ENCODE measurements at places on chromosomes 2 and 18. TPM values are rescaled to one million over a fixed set of nuclear protein-coding genes. Genes with fewer than 3 reads are reported as not detected.

- DNase-seq, result no peak
- peak overlapping the region; percentile 35 for H3K27ac ChIP-seq
- H3K27me3 ChIP-seq, result no peaks in the 10 kb centered on the region
- H3K4me1 ChIP-seq, result peaks cover 34% of the 10 kb centered on the region
Observed at GRCh38 chr18:35029103-35029502, 12.1 kb upstream of the MAPRE2 start.

DNA sequence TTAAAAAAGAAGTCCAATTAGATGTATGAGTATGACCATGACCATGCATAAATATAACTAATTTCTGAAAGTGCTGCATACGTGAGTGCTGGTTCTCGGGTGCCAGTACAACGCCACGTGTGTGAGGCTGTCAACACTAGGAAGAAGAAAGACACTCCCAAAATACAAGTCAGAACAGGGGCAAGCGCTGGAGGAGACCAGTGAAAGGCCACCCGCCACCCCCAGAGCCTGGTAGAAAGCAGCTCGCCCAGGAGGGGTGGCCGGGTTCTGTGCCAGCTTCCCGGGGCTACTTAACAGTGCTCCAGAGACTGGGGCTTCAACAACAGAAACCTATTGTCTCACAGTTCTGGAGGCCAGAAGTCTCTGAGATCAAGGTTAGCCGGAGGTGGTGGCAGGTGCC lies 147.6 kb downstream of the RTP5 start:
- no peaks in the 10 kb centered on the region for H3K4me1 ChIP-seq
- DNase-seq, result no peak
- no peak overlapping the region for H3K27ac ChIP-seq
- no peaks in the 10 kb centered on the region for H3K27me3 ChIP-seq
- no peaks in the 10 kb centered on the region for H3K36me3 ChIP-seq
- no peak overlapping the region for H3K4me3 ChIP-seq

- no peaks in the 10 kb centered on the region for H3K36me3 ChIP-seq
- no peak for DNase-seq
- H3K4me3 ChIP-seq, result no peak overlapping the region
- H3K27me3 ChIP-seq, result no peaks in the 10 kb centered on the region
Observed at GRCh38 chr18:48227206-48227605, 182.0 kb downstream of the ZBTB7C start.

GRCh38 chr2:58620896-58621295 lies 379.8 kb upstream of the FANCL start:
- H3K36me3 ChIP-seq, result no peaks in the 10 kb centered on the region
- H3K27me3 ChIP-seq, result no peaks in the 10 kb centered on the region
- no peak for DNase-seq

- peak overlapping the region; percentile 85 for H3K27ac ChIP-seq
- peaks cover 25% of the 10 kb centered on the region for H3K4me1 ChIP-seq
- peak; percentile 14 for DNase-seq
- H3K36me3 ChIP-seq, result no peaks in the 10 kb centered on the region
Observed at GRCh38 chr18:48791636-48792105, 159.1 kb downstream of the SMAD7 start.

DNA sequence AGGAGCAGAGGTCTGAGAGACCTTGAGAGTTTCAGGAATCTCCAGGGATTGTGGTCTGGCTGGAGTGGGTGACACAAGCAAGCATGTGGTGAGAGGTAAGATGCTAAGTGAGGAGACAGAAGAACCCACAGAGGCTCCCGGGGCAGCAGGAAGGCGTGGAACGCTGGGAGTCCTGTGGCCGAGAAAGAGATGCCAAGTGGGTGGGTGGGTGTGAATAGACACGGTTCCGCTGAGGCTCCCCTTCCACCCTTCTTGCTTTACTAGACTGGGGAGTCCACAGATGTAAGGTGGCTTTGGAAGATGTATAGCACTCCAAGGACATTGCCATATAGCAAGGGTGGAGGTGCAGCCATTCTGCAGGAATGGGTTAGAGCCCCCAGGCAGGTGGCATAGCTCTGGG lies 4.2 kb downstream of the TEX51 start:
- H3K27me3 ChIP-seq, result no peaks in the 10 kb centered on the region
- no peak overlapping the region for H3K4me3 ChIP-seq
- DNase-seq, result peak; percentile 8
- H3K27ac ChIP-seq, result no peak overlapping the region

DNA sequence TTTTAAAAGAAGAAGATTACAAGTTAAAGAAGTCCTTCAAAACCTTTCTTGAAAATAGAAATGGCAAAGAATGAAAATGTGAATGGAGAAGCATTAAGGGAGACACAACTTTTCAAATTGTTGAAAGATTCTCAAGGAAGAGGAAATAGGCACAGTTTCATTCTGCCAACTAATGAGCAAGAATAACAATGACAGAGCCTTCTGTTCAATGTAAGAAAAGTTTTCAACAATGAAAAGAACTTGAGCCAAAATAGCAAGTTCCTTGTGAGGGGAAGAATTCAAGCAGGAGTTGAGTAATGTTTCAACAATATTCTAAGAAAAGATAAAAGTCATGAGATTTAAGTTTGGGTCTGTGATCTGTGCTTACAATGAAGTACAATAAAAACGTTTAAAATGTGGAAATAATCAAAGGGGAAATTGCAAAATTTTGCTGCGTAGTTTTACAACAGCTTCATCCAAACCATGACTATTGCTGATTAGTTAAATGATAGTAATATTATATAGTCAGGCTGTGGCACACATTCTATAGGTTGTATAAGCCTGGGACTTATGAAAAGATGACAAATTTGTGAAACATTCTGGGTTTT lies 122.6 kb downstream of the METTL4 start:
- H3K4me3 ChIP-seq, result no peak overlapping the region
- H3K27me3 ChIP-seq, result no peaks in the 10 kb centered on the region
- no peaks in the 10 kb centered on the region for H3K36me3 ChIP-seq
- no peaks in the 10 kb centered on the region for H3K4me1 ChIP-seq
- H3K27ac ChIP-seq, result no peak overlapping the region
- DNase-seq, result no peak

GRCh38 chr2:38180754-38181153 lies 104.8 kb upstream of the CYP1B1 start:
- H3K4me1 ChIP-seq, result peaks cover 34% of the 10 kb centered on the region
- no peaks in the 10 kb centered on the region for H3K36me3 ChIP-seq
- no peak overlapping the region for H3K4me3 ChIP-seq

GRCh38 chr2:152223977-152224376 lies 48.4 kb upstream of the STAM2 start:
- no peaks in the 10 kb centered on the region for H3K27me3 ChIP-seq
- DNase-seq, result no peak
- no peak overlapping the region for H3K27ac ChIP-seq
- no peak overlapping the region for H3K4me3 ChIP-seq

DNA sequence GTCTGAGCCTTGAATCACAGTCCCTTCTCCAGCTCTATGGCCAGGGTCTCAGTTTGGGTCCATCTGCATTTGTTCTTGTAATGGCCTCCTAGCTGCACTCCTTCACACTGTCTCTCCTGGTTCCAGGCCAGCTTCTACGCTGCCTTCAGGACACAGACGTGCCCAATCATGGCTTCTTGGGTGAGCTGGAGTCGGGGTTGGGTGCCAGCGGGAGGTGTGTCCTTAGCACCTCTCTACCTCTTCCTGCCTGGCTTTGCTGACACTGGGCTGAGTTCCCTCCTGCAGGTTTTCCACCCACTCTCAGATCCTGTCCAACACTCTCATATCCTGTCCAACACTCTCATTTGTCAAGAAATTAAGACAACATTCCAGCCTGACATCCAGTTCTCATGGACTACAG lies 9.6 kb downstream of the TRPM8 start:
- no peak overlapping the region for H3K27ac ChIP-seq
- no peaks in the 10 kb centered on the region for H3K27me3 ChIP-seq
- no peak overlapping the region for H3K4me3 ChIP-seq
- H3K4me1 ChIP-seq, result no peaks in the 10 kb centered on the region
- no peaks in the 10 kb centered on the region for H3K36me3 ChIP-seq
- no peak for DNase-seq

DNA sequence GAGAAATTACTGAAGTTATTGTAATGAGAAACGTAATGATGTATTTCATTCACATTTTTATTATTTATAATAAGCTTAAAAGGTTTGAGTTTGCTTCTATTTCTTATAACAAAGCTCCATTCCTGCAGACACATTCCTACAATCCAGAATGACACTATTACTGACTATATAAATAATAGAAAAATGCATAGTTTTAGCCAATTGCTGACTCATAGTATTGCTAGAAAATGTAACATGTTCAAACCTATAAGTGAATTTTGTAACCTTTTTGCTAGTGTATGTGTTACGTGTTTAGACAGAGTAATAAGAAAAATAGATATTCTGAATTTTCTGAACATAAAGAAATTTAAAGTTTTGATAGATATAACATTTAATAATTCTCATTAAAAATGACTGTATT lies 9.3 kb upstream of the VWC2L start:
- no peaks in the 10 kb centered on the region for H3K27me3 ChIP-seq
- no peaks in the 10 kb centered on the region for H3K4me1 ChIP-seq
- H3K4me3 ChIP-seq, result no peak overlapping the region
- DNase-seq, result no peak
- no peaks in the 10 kb centered on the region for H3K36me3 ChIP-seq

GRCh38 chr2:172428832-172429210 lies 1.4 kb downstream of the ITGA6 start:
- H3K27ac ChIP-seq, result peak overlapping the region; percentile 82
- DNase-seq, result no peak
- H3K27me3 ChIP-seq, result no peaks in the 10 kb centered on the region
- no peaks in the 10 kb centered on the region for H3K36me3 ChIP-seq
- peaks cover 40% of the 10 kb centered on the region for H3K4me1 ChIP-seq

The CFC1 gene
- 0.61 TPM for total RNA-seq

The CDK5R2 gene
- not detected for total RNA-seq

The EFR3B gene
- total RNA-seq, result 8.9 TPM

The ANKRD30B gene
- not detected for total RNA-seq

The ALS2 gene
- total RNA-seq, result 23.7 TPM

The SPOPL gene
- total RNA-seq, result 20.5 TPM

The KHK gene
- total RNA-seq, result 10.4 TPM

The CCDC141 gene
- total RNA-seq, result 126 TPM

The AGXT gene
- not detected for total RNA-seq

The HOXD8 gene
- 0.78 TPM for total RNA-seq

The GALNT13 gene
- 1.6 TPM for total RNA-seq
